ENCODE measurements at places on chromosomes 13 and 19.

GRCh38 chr13:93289842-93290241 is 63.2 kb downstream of the GPC6 start:
- DNase-seq = no peak

GRCh38 chr13:78102741-78103140 is 184.1 kb upstream of the EDNRB start:
- DNase-seq = no peak

- DNase-seq = no peak
These were observed 2.3 kb downstream of the U2AF2 start for GRCh38 chr19:55656988-55657747.

- DNase-seq = peak; percentile 70
These were observed 22.3 kb upstream of the XPO4 start for GRCh38 chr13:20924758-20925394.

- DNase-seq = no peak
These were observed 39.6 kb upstream of the KLF12 start for GRCh38 chr13:74173822-74174221.

- peak; percentile 73 for DNase-seq
These were observed 1.5 kb upstream of the GADD45B start for GRCh38 chr19:2474232-2475017.

DNA sequence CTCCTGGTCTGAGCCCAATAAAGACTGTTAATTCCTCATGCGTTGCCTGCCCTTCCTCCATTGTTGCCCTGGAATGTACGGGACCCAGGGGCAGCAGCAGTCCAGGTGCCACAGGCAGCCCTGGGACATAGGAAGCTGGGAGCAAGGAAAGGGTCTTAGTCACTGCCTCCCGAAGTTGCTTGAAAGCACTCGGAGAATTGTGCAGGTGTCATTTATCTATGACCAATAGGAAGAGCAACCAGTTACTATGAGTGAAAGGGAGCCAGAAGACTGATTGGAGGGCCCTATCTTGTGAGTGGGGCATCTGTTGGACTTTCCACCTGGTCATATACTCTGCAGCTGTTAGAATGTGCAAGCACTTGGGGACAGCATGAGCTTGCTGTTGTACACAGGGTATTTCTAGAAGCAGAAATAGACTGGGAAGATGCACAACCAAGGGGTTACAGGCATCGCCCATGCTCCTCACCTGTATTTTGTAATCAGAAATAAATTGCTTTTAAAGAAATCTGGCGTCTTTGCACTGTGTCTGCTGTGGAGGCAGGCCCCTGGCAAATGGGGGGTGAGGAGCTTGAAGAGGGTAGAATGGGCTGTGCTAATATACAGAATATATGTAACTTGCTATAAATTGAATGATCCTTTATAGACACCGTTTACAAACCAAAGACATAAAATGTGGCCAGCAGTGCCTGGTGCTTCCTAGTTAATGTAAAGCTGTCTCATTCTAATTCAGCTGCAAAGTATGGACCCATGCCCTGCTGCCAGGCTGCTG is 4.2 kb upstream of the RPS11 start:
- no peak for DNase-seq

DNA sequence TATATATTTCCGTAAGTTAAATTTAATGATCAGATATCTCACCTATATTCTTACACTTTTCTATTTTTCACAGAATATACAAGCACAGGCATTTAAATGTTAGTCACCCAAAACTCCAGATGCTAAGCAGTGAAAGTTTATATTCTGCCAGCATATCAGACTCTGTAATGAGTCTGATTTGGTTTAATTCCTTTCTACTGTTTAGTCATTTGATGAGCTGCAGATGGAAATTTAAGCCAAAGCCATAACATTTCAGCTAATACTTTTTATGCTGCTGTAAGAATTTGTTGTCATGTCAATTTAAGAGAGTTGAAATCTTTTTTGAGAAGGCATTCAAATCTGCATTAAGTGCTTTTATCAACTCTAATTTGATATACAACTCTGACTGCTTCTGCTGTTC is 8.0 kb downstream of the FRY start:
- no peak for DNase-seq

- DNase-seq = no peak
These were observed 344.6 kb downstream of the RFC3 start for GRCh38 chr13:34162544-34162933.

All from hematopoietic multipotent progenitor cell treated with erythropoietin and hydrocortisone succinate and interleukin-3 and kit ligand, for 15 days (in vitro differentiated cells).